ENCODE measurements at places on chromosomes 7 and 10.

DNA sequence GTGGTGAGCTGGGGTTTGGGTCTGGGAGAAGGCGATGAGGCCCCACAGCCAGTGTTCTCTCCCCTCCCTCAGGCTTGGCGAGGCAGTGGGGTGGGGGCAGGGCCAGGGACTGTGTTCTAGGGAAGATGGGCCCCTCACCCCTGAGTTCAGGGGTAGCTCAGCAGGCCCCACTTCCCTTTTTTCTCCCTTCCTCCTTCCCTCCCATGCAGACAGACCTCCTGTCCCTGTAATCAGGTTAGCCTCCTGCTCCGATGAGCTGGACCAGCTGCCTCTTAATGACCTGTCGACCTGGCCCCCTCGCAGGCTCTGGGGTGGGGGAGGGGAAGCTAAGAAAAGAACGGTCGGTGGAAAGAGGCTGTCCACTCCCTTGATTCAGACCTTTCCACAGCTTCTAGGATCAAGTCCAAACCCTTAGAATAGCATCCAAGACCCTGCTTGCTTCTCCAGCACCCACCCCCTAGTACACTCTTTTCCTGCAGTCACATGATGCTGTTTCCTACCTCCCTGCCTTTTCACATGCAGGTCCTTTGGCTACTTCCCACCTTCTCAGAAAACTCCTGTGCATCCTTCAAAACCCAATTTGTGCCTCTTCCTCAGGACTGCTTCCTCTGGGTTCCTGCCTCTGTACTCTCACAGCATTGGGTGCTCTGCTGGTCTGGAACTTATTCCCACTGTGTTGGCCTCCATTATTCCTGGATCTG is 64.1 kb downstream of the ZMIZ1 start:
- DNase-seq = no peak

DNA sequence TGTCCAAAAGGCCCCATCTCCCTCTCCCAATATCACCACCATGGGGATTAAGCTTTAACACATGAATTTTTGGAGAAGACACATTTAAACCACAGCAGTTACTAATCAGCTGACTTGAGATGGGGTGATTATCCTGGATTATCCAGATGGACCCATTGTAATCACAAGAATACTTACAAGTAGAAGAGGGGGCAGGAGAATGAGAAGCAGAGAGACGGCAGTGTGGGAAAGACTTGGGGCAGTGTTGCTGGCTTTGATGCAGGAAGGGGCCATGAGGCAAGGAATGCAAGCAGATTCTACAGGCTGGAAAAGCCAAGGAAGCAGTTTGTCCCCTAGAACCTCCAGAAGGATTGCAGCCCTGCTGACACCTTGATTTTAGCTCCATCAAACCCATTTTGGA is 30.7 kb upstream of the INMT start:
- DNase-seq = no peak

DNA sequence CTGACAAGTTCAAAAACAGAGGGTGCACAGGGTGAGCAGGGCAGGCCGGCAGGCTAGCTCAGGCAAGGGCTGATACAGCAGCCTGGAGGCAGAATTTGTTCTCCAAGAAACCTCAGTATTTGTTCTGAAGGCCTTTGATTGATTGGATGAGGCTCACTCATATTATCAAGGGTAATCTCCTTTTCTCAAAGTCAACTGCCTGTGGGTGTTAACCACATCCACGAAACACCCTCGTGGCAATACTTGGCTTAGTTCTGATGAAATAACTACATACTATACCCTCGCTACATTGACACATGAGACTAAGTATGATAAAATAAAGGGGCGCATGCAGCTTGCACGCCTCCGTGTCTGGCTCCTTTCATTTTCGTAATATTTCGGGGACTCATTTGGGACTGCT is 4.4 kb upstream of the PPP2R2D start:
- DNase-seq = no peak

DNA sequence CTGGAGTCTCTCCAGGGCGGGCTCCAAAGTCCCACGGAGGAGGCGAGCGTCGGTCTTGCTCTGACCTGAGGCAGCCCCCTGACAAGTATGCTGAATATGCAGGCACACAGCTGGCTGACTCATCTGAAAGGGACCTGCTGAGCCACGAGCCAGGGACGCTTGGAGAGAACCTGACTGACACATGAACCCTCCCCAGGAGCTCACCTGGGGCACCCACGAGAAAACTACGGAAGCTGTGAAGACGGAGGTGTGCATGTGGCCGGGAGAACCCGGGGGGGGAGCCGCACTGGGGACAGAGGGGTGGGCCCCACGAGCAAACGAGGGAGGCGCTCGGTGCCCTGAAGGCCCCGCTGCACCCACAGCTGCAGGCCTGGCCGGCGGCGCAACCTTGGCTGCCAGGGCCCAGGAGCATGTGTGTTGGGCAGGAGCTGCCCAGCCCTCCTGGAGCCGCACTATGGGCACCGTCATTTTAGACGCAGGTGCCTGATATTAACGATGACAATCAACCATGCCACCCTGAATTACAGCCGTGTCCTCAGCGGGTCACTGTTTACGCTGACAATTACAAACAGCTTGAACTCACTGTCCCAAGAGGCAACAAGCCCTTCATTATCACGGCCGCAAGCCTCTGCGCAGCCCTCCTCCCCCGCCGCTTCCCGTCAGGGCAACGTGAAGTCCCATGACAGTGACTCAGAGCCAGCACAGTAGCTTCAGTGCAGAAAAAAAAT is 64.7 kb downstream of the DIP2C start:
- peak; percentile 87 for DNase-seq

DNA sequence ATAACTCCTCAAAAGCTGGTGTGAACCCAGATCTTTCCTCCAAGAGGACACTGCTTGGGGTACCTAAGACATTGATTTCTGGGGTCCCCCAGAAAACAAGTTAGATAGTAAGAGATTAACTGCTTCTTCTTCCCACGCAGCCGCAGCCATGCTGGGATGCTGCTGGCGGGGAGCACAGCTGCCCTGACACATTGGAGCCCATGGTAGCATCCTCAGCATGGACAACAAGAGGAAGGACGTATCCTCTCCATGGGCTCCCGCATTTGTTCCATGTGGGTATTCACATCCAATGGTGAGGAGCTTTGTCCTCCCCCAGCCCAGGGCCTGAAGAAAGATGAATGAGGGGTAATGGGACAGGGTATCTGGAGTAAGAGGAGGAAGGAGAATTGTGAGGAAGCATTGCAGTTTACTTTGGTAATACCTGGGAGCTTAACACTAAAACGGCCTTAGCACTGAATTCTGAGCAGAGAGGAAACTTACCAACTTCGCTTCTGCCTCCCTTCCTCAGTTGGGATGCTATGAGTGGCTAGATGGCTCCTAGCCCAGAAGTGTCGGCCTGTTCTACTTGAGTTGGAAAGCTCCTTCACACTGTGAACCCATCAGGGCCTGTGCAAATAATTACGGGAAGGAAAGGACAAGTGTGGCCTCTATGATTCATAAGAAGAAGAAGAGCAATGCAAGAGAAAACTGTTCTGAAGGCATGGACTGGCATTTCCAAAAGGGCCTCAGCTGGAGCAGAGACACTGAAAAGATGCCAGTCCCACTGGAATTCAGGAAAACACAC is 43.9 kb downstream of the C10orf120 start:
- DNase-seq = no peak

DNA sequence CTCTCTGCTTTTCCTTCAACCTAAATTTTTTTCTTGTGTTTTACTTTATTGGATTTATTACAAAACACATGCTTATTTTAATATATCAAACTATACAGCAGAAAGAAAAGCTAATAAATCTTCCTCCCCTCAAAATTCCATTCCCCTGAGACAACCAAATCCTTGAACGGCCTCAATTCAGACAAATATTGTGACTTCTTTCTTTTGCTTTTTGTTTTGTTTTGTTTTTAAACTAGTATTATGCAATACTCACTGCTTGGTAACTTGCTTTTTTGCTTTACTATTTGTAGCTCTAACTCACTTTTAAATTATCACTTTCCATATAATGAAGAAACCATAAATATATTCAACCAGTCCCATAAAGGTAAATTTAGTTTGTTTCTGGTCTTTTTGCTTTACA is 59.4 kb upstream of the CDK1 start:
- no peak for DNase-seq

DNA sequence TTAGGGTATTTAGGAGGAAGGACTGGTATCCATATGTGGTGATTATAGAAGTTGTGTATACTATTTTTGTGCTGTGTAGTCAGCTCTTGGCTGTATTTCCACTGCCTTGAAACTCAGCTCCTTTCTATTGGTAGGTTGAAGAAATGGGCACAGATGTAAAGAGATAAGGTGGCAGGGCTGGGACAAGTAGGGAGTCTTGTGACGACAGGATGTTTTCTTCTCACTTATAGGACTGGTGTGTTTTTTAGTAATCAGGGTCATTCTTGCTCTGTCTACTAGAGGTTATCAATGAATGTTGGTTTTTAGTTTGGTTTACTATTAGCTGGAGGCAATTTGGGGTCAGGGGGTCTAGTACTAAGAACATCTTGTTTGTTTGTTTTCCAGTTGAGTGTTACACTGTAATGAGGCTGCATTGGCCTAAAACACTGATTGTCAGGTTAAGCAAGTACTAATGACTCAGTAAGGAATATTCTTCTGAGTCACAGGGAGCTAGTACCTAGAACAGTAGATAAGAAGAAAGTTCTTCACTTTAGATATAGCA is 11.8 kb downstream of the UBN2 start:
- no peak for DNase-seq

GRCh38 chr10:43176271-43176670 is 38.0 kb downstream of the CSGALNACT2 start:
- DNase-seq = no peak

GRCh38 chr7:140225562-140226249 is 48.9 kb upstream of the KDM7A start:
- DNase-seq = no peak

DNA sequence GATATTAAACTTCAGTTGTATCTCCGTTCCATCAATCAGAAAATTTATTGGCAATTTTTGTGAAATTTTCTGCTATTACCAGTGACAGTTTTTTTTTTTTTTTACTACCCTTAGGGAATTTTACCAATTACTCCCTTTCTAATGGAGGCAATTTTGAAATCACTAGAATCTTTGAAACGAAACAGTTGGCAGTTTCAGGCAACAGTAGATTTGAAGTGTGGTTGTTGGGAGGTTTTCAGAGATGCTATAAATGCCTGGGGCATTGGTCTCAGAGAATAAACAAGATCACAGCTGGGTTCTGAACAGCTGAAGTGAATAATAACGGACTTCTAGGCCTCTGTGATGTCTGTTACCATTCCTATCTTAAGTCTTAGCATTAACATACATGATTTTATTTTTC is 535.9 kb upstream of the POT1 start:
- DNase-seq = no peak

DNA sequence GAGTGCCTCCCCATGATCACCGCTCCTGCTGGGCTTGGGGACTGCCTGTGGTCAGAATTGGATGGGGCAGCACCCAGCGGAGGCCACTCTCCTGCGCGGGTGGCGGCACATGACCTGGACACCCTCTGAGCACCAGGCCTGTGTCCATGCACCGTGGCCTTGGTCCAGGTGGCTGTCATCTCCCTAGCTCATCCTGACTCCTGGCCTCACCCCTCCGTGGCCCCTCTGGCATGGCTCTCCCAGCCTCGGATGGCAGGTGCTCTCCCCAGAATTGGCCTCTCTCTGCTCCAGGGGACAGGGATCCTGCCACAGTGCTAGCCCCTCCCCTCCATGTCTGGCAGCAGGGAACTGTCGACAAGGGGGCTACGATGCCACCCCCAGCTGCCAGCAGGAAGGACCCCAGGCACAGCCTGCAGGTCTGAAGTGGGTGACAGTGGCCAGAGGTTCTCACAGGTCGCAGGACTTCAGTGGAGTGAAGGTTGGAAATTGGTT is 37.2 kb upstream of the BTBD16 start:
- DNase-seq = no peak

DNA sequence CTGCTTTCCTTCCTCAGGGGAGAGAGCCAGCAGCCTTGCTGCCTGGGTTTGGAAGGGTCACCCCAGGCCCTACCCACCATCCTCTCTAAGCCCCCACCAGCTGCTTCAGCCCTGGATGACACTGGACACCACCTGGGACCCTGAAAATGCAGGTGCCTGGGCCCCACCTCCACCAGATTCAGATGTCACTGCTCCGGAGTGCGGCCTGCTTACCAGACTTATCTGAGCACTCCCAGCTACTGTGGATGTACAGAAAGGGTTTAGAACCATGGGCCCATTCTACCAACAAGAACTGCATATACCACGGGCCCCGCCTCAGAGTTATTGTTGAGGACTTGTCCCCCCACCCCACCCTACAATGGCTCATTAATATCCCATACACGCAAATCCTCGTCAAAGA is 172.3 kb downstream of the PTPRN2 start:
- DNase-seq = no peak

GRCh38 chr7:154431045-154431444 is 378.8 kb downstream of the DPP6 start:
- DNase-seq = no peak

DNA sequence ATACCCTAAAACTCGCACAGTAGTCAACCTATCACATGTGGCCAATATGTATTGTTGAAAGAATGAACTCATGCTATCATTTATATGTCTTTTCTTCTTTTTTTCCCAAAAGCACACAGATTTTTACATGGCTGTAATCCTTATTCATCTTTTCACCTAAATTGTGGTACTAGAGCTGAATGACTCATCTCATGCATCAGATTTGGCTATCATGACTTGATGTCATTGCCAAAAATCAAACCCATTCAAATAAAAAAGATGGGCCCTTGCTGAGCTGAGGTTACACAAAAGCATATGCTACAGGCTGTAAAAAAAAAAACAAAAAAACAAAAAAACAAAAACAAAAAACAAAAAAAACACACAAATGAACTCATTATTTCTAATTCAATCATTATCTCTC is 3.3 kb upstream of the LMOD2 start:
- no peak for DNase-seq

- DNase-seq = no peak
Measured at GRCh38 chr10:30431435-30431911, 2.5 kb upstream of the MAP3K8 start.

GRCh38 chr7:102253973-102254370 is 32.7 kb upstream of the SH2B2 start:
- DNase-seq = no peak

DNA sequence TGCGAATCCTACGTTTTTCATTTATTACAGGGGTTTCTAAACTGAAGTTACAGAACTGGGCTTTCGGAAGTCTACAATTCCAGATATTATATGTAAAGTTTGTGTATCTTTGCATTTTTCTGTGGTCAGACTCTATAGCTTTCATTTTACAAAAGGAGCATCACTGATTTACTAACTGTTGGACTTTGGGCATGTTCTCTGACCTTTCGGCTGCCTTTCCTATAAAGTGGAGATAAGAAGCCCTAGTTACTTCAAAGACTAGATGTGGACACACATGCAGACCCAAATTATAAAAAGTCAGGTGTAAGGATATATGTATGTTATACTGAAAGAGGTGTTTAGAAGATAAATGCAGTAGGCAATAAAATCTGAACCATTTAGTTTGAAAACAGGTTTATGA is 126.6 kb upstream of the PRKCQ start:
- DNase-seq = no peak

GRCh38 chr7:23742051-23742450 is 32.0 kb downstream of the STK31 start:
- DNase-seq = no peak

- DNase-seq = no peak
Measured at GRCh38 chr10:69558559-69558958, 14.7 kb downstream of the NEUROG3 start.
